Stimulated activated CD8-positive, alpha-beta memory T cell treated with anti-CD3 and anti-CD28 coated beads, Interleukin-4, amount 100 ng/mL, for 1 hour (primary cell): ENCODE measurements at places on chromosomes 4 and X.

DNA sequence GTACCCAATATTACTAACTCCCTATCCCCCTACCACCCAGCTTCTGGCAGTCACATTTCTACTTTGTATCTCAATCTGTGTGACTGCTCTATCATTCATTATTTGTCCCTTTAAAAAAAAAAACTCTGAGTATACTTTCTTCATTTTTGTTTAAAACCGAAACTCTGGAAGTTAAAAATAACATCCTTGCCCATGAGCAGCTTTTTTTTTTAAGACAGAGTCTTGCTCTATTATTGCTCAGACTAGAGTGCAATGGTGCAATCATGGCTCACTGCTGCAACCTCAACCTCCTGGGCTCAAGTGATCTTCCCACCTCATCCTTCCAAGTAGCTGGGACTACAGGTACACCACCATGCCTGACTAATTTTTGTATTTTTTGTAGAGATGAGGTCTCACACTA, 15.8 kb downstream of the UBE2K start:
- DNase-seq: no peak

GRCh38 chr4:17055788-17056187, 157.3 kb upstream of the LDB2 start:
- no peak for DNase-seq

DNA sequence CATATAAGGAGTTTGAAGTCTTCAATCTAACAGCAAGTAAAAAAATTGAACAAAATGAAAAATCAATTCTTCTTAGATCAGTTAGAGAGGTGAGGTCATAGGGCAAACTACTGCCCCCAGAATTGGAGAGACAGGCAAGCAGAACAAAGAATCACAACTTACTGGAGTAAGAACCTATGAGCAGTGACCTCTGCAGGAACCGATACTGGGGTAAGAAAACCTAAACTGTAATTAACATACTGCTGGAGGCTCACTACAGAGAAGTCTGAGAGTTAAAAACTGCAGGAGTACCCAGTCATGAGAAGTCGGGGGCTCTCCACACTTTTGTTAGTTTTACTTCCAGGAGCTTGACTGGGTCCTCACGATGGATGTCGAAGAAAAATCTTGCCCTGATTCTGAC, 16.0 kb downstream of the CLDN22 start:
- no peak for DNase-seq

DNA sequence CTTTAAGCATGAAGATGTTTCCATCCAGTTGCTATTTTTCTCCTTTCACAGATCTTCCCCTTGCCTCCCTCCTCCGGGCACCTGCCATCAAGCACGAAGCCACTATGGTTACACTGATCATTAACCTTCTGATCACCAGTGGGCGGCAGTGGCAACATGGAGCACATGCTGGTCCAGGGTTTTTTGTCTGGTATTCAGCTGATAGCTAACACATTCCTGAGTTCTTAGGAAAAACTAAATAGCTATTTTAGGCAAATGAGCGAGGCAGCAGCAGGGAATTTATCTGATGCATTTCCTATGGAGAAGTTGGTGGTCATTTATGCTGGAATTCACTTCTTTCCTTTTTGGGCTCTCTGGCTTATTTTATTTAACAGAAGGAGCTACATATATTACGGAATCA, 22.9 kb downstream of the SHISA3 start:
- DNase-seq: no peak

GRCh38 chr4:181650033-181650825, 593.0 kb upstream of the TENM3 start:
- no peak for DNase-seq

- DNase-seq: no peak
Measured at GRCh38 chr4:40857956-40858355, 108.2 kb downstream of the NSUN7 start.
